Left renal cortex interstitium (tissue), 4 donors: ENCODE measurements at places on chromosomes 7 and 10. TPM values are rescaled to one million over a fixed set of nuclear protein-coding genes. Genes with fewer than 3 reads are reported as not detected.

DNA sequence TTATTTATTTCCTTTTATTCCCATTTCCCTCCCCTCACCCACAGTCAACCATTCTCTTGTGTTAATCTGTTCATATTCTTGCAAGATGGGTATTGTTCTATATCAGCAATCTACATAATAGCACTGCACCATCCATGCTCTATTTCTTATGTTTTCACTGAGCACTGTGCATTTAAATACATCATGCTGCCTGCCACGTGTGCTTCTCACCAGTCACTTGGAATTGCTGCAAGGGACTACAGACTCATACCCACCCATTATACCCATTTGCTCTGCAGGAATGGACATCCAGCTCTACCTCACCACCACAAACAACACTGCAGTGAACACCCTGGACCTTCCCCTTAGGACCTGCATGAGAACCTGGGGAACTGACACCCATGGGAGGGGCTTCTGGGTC lies 20.8 kb downstream of the DLG5 start:
- DNase-seq: no peak

GRCh38 chr7:159310457-159311171 lies 165.9 kb upstream of the VIPR2 start:
- DNase-seq: no peak

DNA sequence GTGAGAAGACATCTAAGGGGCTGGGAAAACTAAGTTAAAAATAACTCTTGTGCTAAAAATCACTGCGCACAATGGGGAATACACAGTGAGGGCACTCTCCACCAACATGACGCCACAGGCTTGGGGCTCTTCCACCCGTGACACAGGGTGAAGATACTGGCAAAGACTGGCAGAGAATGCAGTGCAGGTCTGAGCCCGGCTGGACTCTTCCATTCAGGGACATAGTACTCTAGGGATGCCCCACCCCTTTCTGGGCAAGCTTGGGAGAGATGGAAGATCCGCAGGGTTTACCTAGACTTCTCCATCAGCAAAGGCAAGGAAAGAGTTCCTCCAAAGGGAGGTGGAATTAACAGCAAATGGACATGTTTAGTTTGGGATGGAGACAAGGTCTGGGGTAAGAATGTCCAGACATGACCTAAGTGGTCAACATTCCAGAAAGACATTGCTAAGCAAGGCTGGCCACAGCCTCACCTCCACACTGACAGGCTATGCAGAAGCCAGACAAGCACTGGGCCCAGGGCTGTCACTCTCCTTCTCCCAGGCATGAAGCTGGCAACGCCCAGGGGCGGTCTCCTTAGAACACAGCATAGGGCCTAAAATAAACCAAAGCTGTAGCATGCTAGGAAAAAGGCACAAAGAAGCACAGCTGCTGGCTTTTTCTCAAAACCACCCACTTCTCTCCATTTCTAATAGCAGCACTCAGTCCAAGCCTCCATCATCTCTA lies 28.1 kb downstream of the XPNPEP1 start:
- DNase-seq: no peak

DNA sequence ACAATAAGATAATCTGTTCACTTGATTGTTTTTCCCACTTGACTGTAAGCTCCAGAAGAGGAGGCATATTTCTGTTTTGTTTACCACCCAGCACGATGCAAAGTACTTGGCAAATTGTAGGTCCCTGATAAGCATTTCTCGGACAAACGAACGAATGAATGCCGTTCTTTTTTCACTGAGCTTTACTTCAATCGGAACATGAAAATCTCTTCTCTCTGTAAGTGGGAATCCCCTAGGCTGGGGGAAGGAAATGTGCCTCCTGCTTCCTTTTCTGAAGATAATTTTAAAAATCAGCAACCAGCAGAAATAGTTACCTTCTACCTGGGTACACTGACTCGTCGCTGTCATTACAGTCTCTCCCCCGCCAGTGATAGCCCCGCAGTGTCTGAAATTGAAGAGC lies 102.9 kb downstream of the AOAH start:
- DNase-seq: no peak

The NOS3 gene
- 9.5 TPM for polyA plus RNA-seq

The MGMT gene
- 17.4 TPM for polyA plus RNA-seq

The TMEM236 gene
- polyA plus RNA-seq: 0.31 TPM
